Suppressor macrophage (primary cell): ENCODE measurements at places on chromosomes 2 and 18.

DNA sequence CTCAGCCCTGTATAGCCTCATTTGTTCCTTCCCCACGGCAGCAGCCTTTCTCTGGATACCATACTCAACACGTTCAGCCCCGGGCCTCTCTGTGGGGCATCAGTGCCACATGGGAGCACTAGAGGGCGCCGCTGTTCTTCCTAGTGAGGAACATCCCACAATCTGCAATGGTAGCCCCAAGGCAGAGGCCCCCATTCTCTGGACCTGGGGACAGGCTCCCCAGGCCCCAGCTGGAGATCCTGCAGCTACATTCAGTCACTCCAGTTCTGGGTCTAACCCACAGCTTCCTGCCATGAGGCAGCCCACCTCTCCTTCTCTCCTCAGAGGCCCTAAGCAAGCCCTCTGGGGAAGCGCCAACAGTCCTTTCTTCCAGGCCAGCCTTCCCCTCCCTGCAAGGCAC, 14.2 kb upstream of the SFXN5 start:
- peak; percentile 84 for DNase-seq

DNA sequence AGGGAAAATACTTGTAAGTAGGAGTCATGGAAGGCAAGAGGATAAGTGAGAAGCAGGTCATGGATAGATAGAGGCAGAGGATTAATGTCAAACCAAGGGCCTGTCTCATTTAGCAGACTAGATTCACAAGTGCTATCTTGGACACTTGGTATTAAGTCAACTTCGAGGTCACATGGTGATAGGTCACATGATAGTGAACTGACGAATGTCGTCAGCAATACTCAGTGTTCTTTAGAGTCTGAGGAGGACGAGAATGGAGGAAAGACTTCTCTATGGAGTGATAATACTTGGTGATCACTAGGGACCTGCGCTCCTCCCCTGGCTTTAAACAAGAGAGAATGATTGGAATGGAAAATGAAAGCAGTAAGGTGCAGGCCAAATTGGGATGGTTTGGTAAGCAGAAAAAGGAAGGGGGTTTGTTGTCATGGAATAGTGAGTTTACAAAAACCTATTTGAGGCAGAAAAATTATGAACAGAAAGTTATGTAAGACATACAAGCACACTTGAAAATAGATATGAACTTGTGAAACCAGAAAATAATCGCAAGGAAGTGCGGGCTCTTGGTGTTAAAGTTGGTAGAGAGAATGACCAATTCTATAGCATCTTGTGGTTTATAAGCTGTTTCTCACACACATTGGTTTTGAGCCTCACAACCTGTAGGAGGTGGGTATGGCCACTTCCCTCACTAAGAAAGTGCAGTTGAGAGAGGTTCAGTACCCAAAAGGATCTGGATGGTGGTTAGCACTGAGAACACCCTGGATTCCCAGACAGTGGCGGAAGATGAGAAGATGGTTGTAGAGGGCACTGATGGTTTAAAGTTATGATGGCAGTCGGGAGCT, 141.5 kb downstream of the WDSUB1 start:
- DNase-seq: no peak

GRCh38 chr18:23690505-23691068, 1.3 kb downstream of the LAMA3 start:
- DNase-seq: no peak

DNA sequence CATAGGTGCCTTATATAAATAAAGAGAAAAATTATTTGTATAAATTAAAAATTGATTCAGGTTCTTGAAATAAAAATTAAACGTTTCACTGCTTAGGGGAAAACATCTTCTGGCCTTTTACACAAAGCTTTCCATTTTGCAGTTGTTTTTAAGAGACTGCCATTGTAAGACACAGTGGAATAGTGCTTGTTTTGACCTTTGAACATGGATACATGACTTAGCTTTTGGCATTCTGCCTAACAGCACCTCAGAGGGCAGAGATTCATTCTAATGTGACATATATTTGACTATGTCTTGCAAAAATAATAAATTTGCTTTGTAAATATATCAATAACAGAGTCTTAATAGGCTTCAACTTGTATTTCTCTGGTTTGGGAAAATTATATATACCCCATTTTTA, 142.1 kb downstream of the SLC4A10 start:
- no peak for DNase-seq

- no peak for DNase-seq
Measured at GRCh38 chr2:133802409-133803039, 234.3 kb upstream of the NCKAP5 start.

DNA sequence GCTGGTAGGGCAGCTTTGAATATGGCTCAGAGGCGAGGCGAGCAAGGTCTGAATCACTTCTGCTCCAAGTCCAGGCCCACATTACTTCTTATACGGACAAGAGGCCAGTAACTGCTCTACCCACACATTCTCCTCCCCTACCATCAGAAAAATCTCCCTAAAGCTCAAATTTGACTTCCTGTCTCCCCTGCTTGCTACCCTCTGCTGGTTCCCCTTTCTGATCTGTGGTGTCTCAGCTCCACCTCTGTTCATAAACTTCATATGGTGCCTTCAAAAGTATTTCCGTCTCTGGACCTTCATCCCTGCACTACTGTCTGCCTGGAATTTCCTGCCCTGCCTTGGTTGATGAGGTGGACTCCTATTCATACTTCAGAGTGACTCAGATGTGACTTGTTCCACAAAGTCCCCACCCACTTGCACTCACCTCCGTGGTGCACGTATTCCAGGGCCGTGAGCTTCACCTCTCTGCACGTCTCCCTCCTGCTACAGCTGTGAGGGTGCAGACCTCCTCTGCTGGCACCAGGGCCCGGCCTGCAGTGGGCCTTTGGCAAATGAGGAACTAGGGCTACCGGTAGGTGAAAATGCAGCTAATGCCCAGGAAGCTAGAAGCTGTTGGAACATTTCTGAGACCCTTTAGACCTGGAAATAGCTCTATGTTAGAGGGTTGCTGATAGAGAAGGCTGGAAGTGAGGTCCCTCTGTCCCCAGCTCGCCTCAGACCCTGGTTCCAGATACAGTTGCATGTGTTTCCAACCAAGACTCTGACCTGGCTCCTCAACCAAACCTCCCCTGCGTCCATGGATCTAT, 24.6 kb upstream of the KCMF1 start:
- DNase-seq: peak; percentile 90

GRCh38 chr2:53312721-53313120, 454.9 kb upstream of the CHAC2 start:
- DNase-seq: no peak

- peak; percentile 38 for DNase-seq
Measured at GRCh38 chr2:99488539-99489062, 1.2 kb downstream of the REV1 start.

DNA sequence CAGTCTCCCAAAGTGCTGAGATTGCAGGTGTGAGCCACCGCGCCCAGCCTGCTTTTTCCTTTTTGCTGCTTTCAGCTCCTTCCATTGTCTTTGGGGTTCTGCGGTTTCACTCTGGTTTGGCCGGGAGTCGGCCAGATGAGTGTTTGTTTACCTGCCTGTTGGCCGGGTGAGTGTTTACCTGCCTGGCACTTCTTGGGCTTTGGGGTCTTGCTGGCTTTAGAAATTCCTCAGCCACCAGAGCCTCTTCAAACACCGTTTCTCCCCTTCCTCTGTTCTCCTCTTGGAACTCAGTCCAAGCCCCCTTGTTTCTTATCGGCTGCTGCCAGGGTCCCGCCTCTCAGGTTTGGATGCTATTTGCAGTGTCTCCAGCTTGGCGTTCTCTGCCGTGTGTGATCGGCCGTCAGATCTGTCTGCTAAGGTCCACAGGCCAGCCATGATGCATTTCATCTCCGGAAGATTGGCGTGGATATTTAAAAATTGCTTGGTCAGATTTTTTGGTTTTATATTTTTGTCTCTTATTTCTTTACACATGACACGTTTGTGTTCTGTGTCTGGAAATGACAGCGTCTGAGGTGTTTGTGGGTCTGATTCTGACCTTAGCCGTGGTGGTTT, 14.2 kb upstream of the GAL3ST2 start:
- DNase-seq: no peak

- DNase-seq: no peak
Measured at GRCh38 chr2:15764683-15765011, 173.0 kb downstream of the DDX1 start.

DNA sequence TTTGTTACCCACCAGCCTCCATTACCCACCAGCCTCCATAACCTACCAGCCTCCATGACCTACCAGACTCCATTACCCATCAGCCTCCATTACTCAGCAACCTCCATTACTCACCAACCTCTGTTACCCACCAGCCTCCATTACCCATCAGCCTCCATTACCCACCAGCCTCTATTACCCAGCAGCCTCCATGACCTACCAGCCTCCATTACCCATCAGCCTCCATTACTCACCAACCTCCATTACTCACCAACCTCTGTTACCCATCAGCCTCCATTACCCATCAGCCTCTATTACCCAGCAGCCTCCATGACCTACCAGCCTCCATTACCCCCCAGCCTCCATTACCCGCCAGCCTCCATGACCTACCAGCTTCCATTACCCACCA, 133.3 kb upstream of the HS6ST1 start:
- DNase-seq: no peak

GRCh38 chr18:56028514-56028913, 440.5 kb upstream of the TCF4 start:
- no peak for DNase-seq

DNA sequence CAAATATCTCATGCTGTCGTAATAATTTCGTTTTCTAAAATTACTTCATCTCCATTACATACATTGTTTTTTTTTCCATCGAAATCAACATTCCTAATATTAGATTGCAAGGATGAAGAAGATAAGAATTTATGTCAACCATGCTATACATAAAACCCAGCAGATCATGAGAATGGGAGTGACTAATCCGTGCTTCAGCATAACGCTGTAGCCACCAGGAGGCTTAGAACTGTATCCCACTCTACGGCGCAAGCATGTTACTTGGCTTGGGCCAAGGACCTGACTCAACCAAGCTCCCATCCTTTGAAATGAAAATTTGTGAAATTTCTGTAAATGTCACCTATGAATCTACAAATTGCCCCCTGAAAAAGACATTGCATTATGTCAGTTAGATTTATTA, 392.5 kb downstream of the FIGN start:
- no peak for DNase-seq

- no peak for DNase-seq
Measured at GRCh38 chr2:210617318-210617717, 60.9 kb downstream of the CPS1 start.

- no peak for DNase-seq
Measured at GRCh38 chr2:236600892-236601291, 31.3 kb downstream of the ACKR3 start.

DNA sequence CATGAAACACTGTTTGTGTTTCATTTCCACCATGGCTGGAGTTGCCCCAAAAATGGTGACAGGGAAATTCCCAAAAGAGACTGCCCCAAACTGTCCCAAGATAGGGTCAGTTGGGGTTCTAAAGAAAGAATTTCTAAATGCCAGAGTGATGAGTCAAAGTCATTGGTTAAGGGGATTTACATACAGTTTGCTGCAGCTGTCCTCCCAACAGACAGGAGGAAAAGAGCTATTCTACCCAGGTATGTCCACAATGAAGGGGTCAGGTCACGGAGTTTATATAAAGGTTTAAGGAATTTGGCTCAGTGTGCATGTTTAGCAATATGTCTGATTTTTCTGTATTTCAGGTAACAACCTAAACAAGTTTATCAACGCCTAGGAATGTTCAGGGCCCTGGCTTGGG, 344.1 kb downstream of the TDRD15 start:
- no peak for DNase-seq

GRCh38 chr2:5697562-5697961, 5.4 kb downstream of the SOX11 start:
- no peak for DNase-seq

GRCh38 chr18:336713-337112, 68.9 kb upstream of the THOC1 start:
- peak; percentile 90 for DNase-seq

DNA sequence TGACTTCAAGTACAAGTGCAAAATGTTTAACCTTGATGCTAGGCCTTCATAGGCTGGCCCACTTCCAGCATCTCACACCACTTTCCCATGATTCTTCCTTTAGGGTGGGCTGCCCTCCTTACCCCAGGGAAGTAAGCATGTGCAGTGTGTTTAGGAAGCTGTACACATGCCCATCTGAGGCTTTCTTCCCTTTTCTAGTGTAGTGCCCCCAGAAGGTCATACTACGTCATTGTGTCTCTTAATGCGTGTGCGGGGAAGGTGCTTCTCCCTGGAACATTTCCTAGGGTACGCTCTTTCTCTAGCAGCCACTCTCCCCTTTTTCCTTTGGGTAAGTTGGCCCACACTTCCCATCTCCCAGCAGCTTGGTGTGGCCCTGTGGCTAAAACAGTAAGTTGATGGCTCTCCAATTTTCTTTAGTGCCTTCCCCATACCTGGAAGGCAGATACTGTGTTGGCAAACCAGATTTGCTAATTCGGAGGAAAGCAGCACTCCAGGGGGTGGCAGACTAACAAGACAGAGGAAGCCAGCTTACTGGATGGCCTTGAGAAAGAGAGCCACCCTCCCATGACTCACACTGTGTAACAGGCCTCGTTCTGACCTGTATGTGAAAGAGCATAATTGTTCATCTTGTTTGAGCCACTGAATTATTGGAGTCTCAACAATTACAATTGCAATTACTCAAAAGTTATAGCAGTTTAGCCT, 1.1 kb upstream of the SULT6B1 start:
- DNase-seq: peak; percentile 86

DNA sequence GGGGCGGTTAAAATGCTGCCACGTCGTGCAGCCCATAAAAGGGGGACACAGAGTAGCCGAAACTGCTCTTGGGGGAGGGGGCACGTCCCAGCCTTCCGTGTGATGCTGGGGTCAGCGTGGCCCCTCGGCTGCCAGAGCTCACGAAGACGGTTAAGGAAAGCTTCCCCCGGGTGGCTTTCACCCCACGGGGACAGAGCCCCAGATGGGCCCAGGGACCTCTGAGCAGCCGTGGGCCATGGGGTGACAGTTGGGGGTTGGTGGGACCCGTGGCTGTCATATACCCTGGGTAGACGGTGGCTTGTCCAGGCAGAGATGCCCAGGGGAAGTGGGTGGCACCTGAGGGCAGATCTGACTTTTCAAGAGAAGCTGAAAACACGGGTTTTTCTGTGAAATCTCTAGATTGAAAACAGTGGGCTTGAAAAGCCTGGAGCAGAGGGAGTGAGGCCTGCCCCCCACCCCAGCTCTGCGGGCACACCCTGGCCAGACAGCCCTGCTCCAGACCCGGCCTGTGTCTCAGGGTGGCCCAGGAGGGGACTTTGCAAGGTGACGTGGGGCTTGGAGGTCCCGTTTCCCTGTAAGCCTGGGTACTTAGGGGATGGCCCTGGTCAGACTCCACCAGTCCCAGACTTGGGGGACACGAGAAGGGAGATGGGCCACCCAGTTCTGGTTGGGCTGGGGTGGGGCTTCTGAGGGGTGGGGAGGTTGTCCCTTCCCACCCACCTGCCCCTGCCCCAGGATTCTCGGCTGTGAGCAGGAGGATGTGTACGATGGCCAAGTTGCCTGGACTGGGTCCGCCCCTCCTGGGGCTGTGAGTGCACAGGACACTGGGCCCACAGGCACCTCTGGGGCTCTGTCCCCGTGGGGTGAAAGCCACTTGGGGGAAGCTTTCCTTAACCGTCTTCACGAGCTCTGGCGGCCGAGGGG, 652 bp downstream of the NEU4 start:
- no peak for DNase-seq
